T-cell (primary cell): ENCODE measurements at places on chromosomes 7 and 10. TPM values are rescaled to one million over a fixed set of nuclear protein-coding genes. Genes with fewer than 3 reads are reported as not detected.

IL6 gene
- not detected for total RNA-seq

AKR1E2 gene
- total RNA-seq, result 4.6 TPM

SND1 gene
- 150 TPM for total RNA-seq

EXOSC1 gene
- 32.2 TPM for total RNA-seq

DNA sequence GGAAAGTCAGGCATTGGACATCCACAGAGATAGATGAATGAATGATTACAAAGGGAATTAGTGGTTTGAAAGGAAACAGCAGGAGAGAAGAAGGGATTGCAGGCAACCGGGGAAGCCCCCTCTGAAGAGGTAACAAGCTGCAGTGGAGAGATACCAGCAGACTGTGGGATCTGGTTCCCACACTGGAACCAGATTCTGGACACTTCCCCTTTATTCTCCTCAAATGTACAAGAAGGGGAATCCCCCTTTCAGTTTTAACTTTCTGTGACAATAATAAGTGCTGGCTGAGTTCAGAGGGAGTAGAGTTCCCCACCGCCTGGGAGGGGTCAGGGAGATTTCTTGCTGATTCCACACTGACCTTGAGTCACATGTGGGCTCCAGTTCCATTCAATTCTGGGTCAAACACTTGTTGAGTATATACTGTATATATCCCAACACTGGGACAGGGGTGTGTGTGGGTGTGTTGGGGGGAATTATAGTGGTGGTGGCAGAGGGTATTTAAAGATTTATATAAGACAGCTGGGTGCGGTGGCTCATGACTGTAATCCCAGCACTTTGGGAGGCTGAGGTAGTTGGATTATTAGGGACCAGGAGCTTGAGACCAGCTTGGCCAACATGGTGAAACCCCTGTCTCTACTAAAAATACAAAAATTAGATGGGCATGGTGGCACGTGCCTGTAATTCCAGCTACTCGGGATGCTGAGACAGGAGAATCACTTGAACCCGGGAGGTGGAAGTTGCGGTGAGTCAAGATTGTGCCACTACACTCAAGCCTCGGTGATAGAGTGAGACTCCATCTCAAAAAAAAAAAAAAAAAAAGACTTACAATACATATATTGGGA, 16.5 kb upstream of the DDIT4 start:
- H3K4me1 ChIP-seq, result peaks cover 84% of the 10 kb centered on the region
- no peak overlapping the region for H3K27ac ChIP-seq
- no peaks in the 10 kb centered on the region for H3K36me3 ChIP-seq
- DNase-seq, result no peak
- no peak overlapping the region for H3K4me3 ChIP-seq

GRCh38 chr10:69567920-69568319, 5.3 kb downstream of the NEUROG3 start:
- no peak for DNase-seq
- H3K4me3 ChIP-seq, result no peak overlapping the region
- H3K36me3 ChIP-seq, result no peaks in the 10 kb centered on the region
- no peak overlapping the region for H3K27ac ChIP-seq
- peaks cover 16% of the 10 kb centered on the region for H3K4me1 ChIP-seq

DNA sequence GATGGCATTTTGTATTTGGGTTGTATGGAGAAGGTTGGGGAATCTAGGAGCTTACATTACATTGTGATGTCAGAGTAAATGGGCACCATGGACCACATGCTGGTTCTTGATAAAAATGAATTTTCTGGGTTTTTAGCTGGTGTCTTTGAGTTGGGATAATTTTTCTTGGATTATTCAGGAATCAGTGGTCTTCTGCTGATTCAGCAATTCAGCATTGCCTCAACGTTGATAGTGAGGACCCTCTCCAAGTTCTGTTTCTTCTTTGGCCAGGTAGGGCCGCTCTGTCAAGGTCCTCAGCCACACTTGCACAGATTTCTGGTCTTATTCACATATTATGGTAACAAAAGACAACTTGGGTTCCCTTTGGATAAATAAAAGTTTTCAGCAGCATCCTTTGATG, 312.0 kb upstream of the TPK1 start:
- no peaks in the 10 kb centered on the region for H3K27me3 ChIP-seq
- H3K4me1 ChIP-seq, result no peaks in the 10 kb centered on the region
- H3K36me3 ChIP-seq, result no peaks in the 10 kb centered on the region
- no peak for DNase-seq
- H3K27ac ChIP-seq, result no peak overlapping the region

DNA sequence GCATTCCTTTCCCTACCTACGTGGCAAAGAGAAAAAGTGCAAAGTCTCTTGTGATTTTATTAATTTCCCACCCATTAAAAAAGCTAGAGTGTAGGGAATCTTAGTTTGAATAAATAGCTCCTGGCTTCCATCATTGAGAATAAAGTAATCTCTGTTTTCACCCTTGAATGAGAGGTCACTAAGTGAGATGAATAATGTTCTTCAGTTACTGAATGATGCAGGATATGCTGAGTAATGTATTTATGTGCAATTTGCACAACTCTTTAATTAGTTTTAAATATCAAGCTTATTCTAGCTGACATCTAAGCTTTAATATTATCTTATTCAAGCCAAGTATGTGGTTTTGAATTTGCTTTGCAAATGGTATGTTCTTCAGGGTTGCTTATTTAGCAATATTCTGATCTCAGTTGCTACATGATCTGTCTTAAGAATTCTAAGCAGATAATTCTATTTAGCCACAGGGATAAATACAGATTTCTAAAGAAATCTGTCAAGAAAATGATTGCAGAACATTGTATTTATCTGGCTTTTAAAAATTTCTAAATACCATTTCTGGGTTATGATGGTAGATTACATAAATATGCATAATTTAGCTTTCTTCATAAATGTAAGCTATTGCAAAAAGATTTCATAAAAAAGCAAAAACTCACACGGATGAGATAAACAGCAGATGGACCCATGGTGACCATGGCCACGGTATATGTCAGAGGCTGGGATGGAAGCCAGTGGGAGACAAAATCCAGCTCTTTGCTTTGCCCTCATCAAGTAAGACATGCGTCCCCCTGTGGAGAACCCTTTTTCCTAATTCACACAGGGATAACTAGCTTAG, 141.0 kb downstream of the MACC1 start:
- H3K27me3 ChIP-seq, result no peaks in the 10 kb centered on the region
- no peaks in the 10 kb centered on the region for H3K36me3 ChIP-seq
- no peaks in the 10 kb centered on the region for H3K4me1 ChIP-seq
- no peak overlapping the region for H3K4me3 ChIP-seq
- DNase-seq, result no peak

GRCh38 chr7:133761443-133761842, 365.7 kb upstream of the LRGUK start:
- DNase-seq, result no peak
- H3K4me1 ChIP-seq, result no peaks in the 10 kb centered on the region
- no peak overlapping the region for H3K27ac ChIP-seq
- H3K36me3 ChIP-seq, result no peaks in the 10 kb centered on the region

GRCh38 chr10:95314192-95314918, 23.6 kb upstream of the PDLIM1 start:
- H3K4me3 ChIP-seq, result no peak overlapping the region
- H3K36me3 ChIP-seq, result no peaks in the 10 kb centered on the region
- DNase-seq, result no peak
- H3K27me3 ChIP-seq, result no peaks in the 10 kb centered on the region
- H3K27ac ChIP-seq, result no peak overlapping the region

DNA sequence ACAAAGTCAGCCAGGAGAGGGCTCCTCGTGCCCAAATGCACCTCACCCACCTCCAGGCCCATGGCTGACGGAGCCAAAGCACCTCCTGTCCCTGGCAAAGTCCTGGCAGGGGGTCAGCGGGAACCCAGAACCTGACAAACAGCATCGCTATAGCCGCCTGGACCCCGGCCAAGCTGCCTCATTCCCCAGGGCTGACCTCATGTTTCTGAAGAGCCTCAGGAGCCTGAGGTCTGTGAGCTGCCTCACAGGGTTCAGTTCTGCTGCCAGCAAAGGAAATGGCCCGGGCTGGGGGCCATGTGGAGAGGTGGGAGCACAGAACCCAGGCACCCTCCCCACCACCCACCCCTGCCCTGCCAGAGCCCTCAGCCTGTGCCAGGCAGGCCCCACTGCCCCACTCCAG, 4.2 kb upstream of the NANOS1 start:
- no peak for DNase-seq
- H3K27ac ChIP-seq, result no peak overlapping the region
- no peaks in the 10 kb centered on the region for H3K27me3 ChIP-seq
- no peaks in the 10 kb centered on the region for H3K36me3 ChIP-seq

DNA sequence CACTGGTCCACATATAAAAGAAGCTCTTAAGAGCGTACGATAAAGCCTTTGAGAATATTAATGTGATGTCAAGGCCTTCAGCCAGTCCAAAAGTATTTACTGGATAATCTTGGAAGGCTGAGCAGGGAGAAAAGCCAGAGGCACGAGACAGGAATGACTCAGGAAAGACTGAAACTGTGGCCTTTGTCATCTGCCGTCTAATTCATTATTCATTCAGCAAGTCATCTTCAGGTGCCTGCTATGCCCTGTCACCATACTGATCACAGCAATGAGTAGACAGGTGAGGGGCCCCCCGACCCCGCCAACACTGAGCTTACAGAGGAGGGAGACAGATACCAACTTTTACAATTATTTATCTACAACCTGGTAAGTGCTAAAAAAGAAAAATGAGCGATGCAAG, 78.9 kb downstream of the VOPP1 start:
- H3K36me3 ChIP-seq, result peaks cover 75% of the 10 kb centered on the region
- DNase-seq, result no peak
- H3K4me3 ChIP-seq, result no peak overlapping the region
- H3K27ac ChIP-seq, result no peak overlapping the region
- no peaks in the 10 kb centered on the region for H3K27me3 ChIP-seq

DNA sequence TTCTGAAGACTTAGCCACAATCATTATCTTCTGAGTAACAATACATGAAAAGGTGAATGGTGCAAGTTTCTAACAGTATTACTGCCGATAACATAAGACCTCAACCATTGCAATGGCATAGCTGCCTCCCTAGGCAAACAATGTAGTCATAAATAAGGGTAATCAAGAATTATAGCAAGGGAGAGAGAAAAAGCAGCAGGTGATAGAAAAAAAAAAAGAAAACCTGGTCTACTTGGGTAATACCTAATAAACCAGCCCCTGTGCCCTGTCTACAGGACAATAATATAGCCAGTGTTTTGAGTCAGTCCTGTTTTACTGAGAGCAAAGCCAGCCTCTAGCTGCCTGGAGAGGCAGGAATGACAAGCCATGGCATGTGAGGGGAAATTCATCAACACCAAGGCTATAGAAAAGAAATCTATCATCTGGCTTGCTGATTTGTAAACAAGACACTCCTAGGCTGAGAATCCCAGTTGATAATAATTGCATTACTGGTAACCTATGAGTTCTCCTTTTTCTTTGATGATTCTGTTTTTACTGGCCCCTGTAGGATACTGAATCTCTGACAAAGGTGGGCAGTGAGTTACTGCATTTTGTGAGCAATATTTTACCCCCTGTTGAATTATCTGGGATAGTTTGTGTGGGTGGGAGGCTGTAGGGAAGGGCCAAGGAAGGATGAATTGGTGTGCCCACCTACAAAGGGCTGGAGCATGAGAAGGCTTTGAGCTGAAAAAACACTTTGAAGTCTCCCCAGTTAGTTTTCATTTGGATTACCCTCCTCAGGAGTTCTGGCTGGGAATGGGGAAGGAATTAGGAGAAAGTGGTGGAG, 1.7 kb upstream of the WEE2 start:
- no peaks in the 10 kb centered on the region for H3K27me3 ChIP-seq
- no peak overlapping the region for H3K4me3 ChIP-seq
- DNase-seq, result no peak
- no peaks in the 10 kb centered on the region for H3K36me3 ChIP-seq

- no peaks in the 10 kb centered on the region for H3K4me1 ChIP-seq
- DNase-seq, result no peak
- H3K27me3 ChIP-seq, result peaks cover 86% of the 10 kb centered on the region
- H3K36me3 ChIP-seq, result no peaks in the 10 kb centered on the region
- H3K4me3 ChIP-seq, result no peak overlapping the region
Measured at GRCh38 chr10:100664316-100665149, 80.8 kb upstream of the PAX2 start.

DNA sequence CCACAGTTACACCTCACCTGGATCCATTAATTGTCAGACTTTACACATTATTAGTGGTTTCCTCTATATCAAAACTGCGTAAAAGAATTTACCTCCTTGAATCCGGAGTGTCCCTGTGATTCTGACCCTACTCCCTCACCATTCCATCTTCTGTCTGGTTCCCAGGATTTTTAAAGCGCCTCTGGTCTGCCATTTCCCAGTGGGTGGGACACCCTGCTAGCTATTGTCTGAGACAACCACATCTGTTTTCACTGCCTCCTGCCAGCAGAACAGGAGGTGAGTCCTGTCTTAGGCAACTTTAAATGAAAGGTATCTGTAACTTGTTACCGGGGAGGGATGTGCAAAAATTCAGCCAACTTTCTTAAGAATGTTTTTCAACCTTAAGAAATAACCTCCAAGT, 2.3 kb downstream of the MACROH2A2 start:
- H3K4me1 ChIP-seq, result no peaks in the 10 kb centered on the region
- no peak overlapping the region for H3K27ac ChIP-seq
- peaks cover 6% of the 10 kb centered on the region for H3K27me3 ChIP-seq
- no peaks in the 10 kb centered on the region for H3K36me3 ChIP-seq
- H3K4me3 ChIP-seq, result no peak overlapping the region
- no peak for DNase-seq
